ENCODE measurements at places on chromosomes 6 and 20. TPM values are rescaled to one million over a fixed set of nuclear protein-coding genes. Genes with fewer than 3 reads are reported as not detected.

The BPIFB4 gene
- polyA plus RNA-seq = not detected

GRCh38 chr6:114133816-114134215 lies 162.9 kb upstream of the HDAC2 start:
- DNase-seq = no peak

DNA sequence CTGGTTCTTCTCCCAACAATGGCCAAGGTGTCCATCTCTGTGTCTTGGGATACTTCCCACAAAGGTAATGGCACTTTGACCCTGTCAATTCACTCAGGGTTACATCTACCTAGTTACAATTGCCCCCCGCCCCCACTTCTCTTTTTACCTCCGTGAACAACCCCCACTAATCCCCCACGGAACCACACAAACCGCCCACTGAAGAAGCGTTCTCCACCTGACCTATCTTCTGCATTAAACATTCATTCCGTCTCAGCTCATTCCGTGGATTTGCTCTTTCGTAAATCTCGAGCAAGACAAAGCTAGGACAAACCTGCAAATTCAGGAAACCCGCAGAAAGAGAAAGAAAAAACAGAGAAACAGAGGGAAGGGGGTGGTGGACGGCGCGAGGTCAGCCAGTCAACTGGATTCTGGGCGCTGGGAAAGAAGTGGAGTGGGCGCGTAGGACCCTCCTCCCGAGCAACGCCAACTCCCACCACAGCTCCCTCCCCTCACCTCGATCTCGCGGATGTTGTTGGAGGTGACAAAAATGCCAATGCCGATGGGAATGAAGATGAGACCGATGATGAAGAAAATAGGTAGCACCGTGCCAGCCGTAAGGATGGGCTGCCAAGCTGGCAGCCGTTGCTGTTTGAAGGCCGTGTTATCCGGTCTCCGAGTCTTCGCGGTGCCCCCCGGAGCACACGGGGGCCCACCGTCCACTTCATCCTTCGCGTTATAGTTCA lies 523 bp downstream of the TMEM30A start:
- DNase-seq = no peak

The GNAS-AS1 gene
- polyA plus RNA-seq = 1.9 TPM

The CDH26 gene
- 0.74 TPM for polyA plus RNA-seq

DNA sequence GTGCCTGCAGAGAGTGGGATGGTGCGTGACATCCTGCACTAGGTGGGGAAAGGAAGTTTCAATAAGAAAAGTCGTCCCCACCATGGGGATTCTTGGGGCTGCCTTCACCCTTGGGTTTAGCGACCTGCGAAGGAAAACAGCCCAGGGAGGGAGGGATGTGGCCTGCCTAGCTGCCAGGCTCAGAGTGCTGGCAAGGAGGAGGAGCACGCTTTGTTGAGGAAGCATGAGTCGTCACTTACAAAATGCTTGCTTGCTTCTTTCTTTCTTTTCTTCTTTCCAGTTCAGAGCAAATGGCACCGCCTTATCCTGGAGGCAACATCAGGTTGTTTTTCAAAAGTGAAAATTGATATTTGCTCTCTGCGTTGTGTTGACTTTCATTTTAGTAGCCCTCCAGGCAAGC lies 123.2 kb downstream of the TFAP2C start:
- DNase-seq = no peak

DNA sequence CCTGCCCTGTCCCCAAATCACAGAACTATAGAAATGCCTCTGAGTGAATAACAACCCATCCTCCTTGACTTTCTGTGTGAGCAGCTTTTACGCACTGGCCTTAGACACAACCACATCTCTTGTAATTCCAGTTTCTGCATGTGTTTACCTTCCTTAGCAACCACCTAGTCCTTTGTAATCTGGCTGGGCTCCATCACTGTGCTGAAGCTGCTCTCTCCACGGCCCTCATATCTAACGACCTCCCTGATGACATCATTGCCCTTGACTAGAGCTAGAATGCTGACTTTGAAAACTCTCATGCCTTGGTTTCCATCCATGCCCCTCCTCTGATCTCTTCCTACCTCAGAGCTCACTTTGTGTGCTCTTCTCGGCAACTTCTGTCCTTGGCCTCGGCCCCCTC lies 30.5 kb upstream of the GLP1R start:
- DNase-seq = no peak

The SFTA2 gene
- not detected for polyA plus RNA-seq

GRCh38 chr6:168413856-168414255 lies 27.1 kb upstream of the SMOC2 start:
- no peak for DNase-seq

DNA sequence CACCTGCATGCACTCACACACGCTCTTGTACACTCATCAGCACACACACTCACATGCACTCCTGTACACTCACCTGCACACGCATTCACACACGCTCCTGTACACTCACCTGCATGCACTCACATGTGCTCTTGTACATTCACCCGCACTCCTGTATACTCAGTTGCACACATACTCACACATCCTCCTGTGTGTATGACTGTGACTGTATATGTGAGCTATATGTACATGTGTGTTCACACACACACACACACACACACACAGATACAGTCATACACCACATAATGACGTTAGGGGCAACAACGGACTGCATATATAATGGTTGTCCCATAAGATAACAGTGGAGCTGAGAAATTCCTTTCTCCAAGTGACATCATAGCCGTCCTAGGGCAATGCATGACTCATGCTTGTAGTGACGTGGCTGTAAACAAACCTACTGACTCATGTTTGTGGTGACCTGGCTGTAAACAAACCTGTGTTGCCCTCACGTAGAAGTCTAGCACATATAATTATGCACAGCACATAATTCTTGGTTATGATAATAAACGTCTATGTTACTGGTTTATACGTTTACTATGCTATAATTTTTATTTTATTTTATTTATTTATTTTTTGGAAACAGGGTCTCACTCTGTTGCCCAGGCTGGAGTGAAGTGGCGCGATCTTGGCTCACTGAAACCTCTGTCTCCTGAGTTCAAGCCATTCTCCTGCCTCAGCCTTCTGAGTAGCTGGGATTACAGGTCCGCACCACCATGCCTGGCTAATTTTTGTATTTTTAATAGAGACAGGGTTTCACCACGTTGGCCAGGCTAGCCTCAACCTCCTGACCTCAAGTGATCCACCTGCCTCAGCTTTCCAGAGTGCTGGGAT lies 22.8 kb upstream of the TAF4 start:
- no peak for DNase-seq

The ZNF165 gene
- polyA plus RNA-seq = 0.36 TPM

The SLC17A2 gene
- polyA plus RNA-seq = not detected

GRCh38 chr20:57660922-57661745 lies 40.9 kb upstream of the ZBP1 start:
- DNase-seq = no peak

GRCh38 chr6:9250852-9251251 lies 815.5 kb upstream of the SLC35B3 start:
- DNase-seq = peak; percentile 1

The OTOR gene
- polyA plus RNA-seq = not detected

DNA sequence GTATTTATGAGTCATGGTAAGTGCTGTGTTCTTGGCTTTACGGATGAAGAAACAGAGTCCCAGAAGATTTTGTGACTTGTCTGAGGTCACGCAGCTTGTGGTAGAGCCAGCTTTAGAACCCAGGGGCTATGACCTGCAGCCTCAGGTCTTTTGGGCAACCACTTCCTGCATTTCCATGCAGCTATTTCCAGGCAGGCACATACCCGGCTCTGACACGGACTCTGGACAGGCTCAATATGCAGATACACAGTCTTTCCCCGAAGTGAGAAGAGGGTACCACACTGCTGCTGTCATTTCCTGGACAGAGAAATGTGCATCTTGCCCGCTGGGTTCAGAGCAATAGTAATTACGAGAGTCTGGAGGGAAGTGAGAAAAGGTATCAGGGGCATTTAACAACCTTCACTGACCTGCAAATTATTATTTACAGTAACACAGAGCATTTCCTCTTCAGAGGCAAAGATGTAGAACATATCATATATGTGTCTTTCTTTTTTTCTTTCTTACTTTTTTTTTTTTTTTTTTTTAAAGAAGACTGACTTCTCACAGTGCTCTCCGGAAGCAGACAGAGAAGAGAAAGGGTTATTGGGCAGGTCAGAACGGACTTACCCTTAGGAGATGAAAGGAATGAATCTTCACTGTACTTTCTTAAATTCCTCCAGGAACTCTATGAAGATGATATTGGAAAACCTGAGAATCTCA lies 185.1 kb downstream of the CLIC5 start:
- no peak for DNase-seq

- DNase-seq = no peak
Measured at GRCh38 chr20:45350217-45350616, 2.0 kb upstream of the SDC4 start.

- DNase-seq = no peak
Measured at GRCh38 chr6:119075200-119075981, 3.1 kb downstream of the FAM184A start.

DNA sequence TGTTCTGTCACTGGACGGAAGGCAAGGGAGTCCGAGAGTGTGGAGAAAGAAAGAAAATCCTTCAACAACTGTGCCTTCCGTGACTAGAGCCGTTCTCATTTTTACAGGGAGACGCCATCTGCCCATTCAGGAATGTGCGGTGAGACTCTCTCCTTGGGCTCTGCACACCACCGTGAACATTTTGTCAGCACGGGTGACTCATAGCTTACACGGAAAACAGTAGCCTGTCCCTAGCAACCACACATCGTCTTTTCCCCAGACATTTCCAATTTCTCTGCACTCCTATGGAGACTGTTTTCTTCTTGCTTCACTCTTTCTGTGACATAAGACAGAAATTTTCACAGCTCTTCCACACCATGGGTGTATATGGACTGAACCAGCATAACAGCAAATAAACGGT lies 55.1 kb downstream of the TBXT start:
- DNase-seq = peak; percentile 43

DNA sequence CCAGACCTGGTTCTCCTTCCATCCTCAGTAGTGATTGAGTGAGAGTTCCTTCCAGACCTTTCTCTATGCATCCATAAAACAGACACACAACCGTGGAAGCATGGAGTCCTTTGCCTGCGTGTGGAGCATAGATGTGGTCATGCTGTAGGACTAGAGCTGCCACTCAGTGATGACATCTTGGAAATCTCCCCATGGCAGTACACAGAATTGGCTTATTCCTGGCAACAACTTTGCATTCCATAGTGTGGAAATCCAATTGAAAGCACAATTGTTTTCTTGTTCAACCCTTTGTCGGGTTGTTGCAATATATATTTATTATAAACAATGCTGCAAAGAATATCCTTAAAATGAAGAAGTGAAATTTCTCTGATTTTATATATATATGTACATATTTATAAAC lies 547.8 kb downstream of the CDH26 start:
- DNase-seq = no peak

GRCh38 chr20:19486446-19486845 lies 271.6 kb upstream of the RIN2 start:
- no peak for DNase-seq

GRCh38 chr6:101392586-101393230 lies 800 bp upstream of the GRIK2 start:
- no peak for DNase-seq

DNA sequence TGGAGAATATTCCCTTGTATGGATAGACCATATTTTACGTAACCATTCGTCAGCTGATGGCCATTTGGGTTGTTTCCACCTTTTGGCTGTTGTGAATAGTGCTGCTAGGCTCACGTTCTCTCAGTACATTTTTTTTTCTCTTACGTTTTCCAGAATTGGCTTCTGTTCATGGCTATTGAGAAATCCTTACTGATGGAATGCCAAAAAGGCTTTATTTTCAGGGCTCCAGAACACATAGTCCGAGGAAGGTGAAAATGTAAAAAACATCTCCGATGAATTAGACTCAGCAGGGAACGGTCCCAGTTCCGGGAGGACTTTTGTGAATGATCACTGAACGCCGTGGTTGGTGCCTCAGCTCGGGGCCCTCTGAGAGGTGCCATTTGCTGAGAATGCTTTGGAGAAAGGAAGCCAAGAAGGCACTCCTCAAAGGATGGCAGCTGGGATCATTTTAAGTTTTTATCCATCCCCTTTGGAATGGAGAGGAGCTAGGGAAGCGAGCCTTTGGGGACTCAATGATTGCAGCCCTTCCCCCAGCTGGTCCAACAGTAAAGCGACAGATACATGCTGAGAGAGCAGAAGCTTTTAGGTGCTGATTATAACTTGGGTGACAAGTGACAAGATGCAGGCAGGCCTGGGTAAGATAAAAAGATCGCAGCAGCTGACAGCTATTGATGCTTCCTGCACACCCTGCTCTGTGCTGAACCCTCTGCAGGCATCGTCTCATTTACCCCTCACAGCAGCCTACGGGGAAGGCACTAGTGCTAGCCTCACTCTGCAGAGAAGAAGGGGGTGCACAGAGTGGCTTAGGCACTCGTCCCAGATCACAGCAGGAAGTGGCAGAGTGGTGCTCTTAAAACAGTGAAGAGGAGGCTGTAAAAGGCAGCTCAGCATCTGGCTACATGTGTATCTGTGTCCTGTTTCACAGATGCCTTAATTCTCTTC lies 133.4 kb upstream of the KCNG1 start:
- DNase-seq = peak; percentile 19

DNA sequence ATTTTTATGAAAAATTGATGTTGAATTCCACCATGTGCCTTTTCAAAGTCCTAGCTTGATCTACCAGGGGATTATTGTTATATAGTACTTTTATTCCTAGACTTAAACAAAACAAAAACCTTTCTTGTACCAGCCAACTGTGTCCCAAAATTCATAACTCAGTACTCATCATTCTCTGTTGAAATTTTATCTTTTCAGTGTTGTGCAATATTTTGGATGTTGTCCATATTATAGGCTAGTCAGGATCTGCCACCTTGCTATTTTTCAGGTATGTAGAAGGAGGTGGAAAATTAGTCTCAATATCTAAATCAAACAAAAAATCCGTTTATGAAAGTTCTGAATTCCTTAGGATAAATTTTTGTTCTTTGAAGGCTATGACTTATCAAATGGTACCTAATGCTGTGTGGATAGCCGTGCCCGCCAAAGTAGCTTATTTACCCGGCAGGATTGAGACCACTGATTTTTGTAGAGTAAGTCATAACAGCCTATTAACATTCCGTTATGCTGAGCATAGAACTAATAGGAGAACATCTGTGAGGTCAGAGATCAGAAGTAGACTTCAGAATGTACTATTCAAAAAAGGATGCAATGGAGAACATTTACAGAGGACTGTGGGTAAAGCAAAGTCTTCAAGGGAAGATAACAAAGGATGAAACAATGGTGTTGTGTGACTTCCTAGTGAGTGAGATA lies 304.7 kb downstream of the SOX4 start:
- no peak for DNase-seq

DNA sequence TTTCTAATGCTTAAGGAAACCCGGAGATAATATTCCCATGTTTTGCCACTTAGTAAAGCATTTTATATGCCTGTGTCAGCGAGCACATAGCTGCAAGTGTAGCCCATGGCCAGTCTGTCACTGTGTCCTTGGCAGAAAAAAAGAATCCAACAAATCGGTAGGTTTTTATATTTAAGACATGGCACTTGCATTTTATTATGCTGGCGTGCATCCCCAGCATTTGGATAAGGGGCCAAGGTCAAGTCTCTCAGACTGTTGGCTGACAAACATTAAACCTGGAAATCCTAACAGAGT lies 1.2 kb upstream of the ZNF184 start:
- no peak for DNase-seq

GRCh38 chr6:165899611-165900010 lies 236.6 kb upstream of the PDE10A start:
- no peak for DNase-seq
